ENCODE measurements at places on chromosomes 11 and 22. TPM values are rescaled to one million over a fixed set of nuclear protein-coding genes. Genes with fewer than 3 reads are reported as not detected.

Gene MACROD1
- 21.0 TPM for total RNA-seq

Gene OR2AG1
- total RNA-seq, result not detected

Gene C11orf16
- total RNA-seq, result not detected

Gene DLG2
- 0.19 TPM for total RNA-seq

Gene OR2AT4
- not detected for total RNA-seq

Gene FLRT1
- total RNA-seq, result not detected

Gene TEX12
- total RNA-seq, result not detected

Gene NAALAD2
- not detected for total RNA-seq

Gene HEPN1
- total RNA-seq, result not detected

Gene KLHL35
- total RNA-seq, result 0.14 TPM

Gene PNPLA5
- total RNA-seq, result not detected

Gene GUCY1A2
- total RNA-seq, result under 0.01 TPM

Gene TBX10
- not detected for total RNA-seq

Gene PDE2A
- total RNA-seq, result not detected

Gene CCND1
- total RNA-seq, result 258 TPM

Gene CARD10
- 48.3 TPM for total RNA-seq

Gene CCDC88B
- total RNA-seq, result 8.7 TPM

Gene C11orf87
- total RNA-seq, result 0.09 TPM

Gene MRPL21
- 101 TPM for total RNA-seq

Gene AASDHPPT
- 42.2 TPM for total RNA-seq

Gene BARX2
- 30.1 TPM for total RNA-seq

Gene CHADL
- 3.9 TPM for total RNA-seq

Gene TMEM191B
- total RNA-seq, result 1.3 TPM

Gene MMP27
- total RNA-seq, result not detected

Gene KDM4F
- total RNA-seq, result not detected

Gene KRTAP5-11
- not detected for total RNA-seq

Gene IL17RA
- total RNA-seq, result 7.3 TPM

Gene VPS37C
- 7.3 TPM for total RNA-seq

Gene TEX54
- total RNA-seq, result not detected

Gene OR8D1
- total RNA-seq, result not detected

Gene PIK3C2A
- 28.6 TPM for total RNA-seq

Gene KDELR3
- 5.8 TPM for total RNA-seq

Gene BRMS1
- 85.1 TPM for total RNA-seq

Gene PTPN5
- not detected for total RNA-seq

Gene TYMP
- 51.3 TPM for total RNA-seq

Gene AHNAK
- total RNA-seq, result 487 TPM

Gene INCENP
- 20.1 TPM for total RNA-seq

Gene HBG2
- not detected for total RNA-seq

Gene RFPL3
- total RNA-seq, result not detected

Gene IL10RA
- total RNA-seq, result not detected

Gene RCOR2
- 2.3 TPM for total RNA-seq

Gene CRYBB2
- not detected for total RNA-seq

Gene HTR3A
- not detected for total RNA-seq

All from airway epithelial cell (primary cell).